ENCODE measurements at places on chromosomes 2 and 18.

DNA sequence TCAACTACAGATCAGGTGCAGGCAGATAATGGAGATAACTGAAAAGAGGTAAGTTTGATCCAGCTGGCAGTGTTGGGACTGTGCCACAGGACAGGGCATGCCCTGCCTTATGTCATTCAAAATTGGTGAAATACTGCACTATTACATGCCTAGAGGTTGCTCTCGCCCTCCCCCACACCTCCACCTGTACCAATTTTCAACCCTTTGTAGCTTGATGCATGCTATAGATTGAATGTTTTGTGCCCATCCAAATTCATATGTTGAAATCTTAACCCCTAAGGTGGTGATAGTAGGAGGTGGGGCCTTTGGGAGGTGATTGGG, 72.1 kb upstream of the LYPD6B start:
- DNase-seq: no peak

- DNase-seq: no peak
These were observed 9.0 kb downstream of the EMX1 start for GRCh38 chr2:72926368-72926767.

DNA sequence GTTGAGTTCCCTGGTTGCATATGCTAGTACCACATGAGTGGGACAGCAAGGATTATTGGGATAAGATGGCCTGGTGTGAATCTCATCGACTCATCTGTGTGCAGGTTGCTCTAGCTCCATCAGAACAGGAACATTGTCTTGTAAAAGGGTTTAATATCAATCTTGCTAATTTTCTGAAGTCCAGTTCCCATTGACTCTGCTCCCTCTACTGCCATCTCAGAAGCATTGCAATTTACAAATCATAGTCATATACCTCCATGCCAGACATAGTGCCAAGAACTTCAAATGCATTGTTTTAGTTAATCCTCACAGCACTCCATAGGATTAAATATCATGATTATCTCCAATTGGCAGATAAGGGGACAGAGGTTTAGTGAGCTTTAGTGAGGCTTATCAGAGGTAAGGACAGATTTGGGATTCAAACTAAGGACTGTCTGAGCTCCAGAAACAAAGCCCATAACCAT, 4.8 kb upstream of the STAT4 start:
- no peak for DNase-seq

DNA sequence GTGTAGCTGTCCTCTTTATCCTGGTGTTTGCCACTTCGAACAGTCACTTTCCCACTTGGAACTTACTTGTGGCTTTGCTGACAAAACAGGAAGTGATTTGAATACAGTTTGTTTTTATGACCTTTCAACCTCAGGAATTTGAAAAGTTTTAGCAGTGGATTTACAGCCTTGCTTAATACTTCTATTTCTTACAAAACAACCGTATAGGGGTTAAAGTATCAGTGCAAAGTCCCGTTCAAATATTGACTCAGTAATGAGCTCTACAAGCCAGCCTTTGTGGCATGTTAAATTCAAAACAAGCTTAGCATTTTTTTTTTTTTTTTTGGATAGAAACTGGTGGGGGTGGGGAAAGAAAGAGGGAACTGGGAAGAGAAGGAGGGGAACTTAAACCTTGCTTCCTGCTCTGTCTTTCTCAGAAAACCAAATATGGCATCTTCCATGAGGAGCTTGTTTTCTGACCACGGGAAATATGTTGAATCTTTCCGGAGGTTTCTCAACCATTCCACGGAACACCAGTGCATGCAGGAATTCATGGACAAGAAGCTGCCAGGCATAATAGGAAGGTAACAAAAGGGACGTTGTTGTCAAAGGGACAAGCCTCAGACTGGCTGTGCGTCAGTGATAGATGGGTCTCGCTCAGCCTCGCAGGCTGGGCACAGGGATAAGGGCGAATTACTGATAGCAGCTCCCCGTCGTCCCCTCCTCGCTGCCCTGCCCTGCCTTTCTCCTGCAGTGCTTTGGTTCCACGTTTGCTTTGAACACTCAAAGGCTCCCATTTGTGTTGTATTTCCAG, at the start of gene HNMT:
Gene HNMT (plus strand): TSS at position 408 of the 793 bp plus-strand sequence. CDS start 19 bp downstream, at position 427.
- DNase-seq: peak; percentile 25

GRCh38 chr2:10835052-10835970, 22.7 kb upstream of the PDIA6 start:
- DNase-seq: peak; percentile 83

- DNase-seq: no peak
These were observed 133.5 kb downstream of the TMEM182 start for GRCh38 chr2:102895376-102895775.

GRCh38 chr2:149389506-149390167, 59.2 kb downstream of the LYPD6 start:
- DNase-seq: no peak

- no peak for DNase-seq
These were observed 66.0 kb downstream of the SMAD7 start for GRCh38 chr18:48884771-48885170.

- DNase-seq: no peak
These were observed 3.6 kb downstream of the VIL1 start for GRCh38 chr2:218422403-218423086.

GRCh38 chr2:70598197-70598596, 44.6 kb upstream of the TGFA start:
- no peak for DNase-seq

DNA sequence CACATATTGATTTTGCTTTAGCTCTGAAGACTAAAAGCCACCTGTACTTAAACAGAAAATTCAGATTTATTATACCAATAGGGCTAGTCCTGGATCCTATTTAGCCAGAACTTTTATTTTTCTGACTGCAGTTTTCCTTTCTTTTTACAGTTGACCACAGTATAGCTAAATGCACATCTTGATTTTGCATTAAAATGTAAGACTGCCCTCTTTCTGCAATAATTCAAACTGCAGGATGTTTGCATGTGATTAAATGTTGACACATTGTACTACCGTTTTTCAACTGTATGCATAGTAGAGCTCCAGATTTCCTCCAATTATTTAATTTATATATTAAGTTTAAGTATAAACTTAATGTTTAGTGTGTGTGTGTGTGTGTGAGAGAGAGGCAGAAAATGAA, 1262.9 kb downstream of the SUCLG1 start:
- no peak for DNase-seq

DNA sequence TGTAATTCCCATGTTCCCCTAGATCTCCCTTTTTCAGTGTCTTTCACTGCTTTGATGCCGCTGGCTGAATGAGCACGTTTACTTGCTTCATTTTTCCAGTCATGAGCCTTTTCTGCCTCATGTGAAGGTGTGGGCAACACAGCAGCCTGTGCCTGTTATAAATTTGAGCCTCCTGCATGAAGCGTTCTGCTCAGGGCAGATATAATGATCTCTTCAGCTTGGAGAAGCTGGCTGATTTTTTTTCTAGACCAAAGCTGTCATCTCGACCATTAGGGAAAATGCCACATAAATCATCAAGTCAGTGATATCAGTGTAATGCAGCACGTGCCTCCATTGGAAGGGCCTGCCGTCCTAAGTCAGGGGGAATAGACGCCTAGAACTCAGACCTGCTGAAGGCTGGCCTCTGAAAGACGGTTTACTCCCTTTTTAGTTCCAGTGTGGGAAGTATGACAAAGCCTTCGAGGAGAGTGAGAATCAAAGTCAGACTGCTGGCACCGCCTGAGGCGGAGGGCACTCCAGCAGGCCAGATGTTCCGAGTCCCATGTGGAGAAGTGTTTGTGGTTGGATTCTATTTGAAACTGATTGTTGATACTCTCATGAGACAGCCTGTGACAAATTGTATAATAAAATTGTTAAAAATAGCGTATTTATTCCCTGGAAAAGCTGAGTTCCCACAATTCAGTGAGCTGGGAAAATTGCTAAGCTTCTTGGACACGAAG, 196.5 kb downstream of the MYO1B start:
- DNase-seq: no peak

- DNase-seq: no peak
These were observed 248.1 kb upstream of the SALL3 start for GRCh38 chr18:78731398-78732032.

- peak; percentile 85 for DNase-seq
These were observed at the start of gene CCT7 for GRCh38 chr2:73233932-73234832. CCT7 (plus strand) TSS chr2:73234308; CDS start chr2:73234379, 71 bp downstream.

GRCh38 chr18:60145776-60146175, 226.8 kb downstream of the MC4R start:
- no peak for DNase-seq

- DNase-seq: no peak
These were observed 1.2 kb upstream of the ERFE start for GRCh38 chr2:238157506-238158017.

DNA sequence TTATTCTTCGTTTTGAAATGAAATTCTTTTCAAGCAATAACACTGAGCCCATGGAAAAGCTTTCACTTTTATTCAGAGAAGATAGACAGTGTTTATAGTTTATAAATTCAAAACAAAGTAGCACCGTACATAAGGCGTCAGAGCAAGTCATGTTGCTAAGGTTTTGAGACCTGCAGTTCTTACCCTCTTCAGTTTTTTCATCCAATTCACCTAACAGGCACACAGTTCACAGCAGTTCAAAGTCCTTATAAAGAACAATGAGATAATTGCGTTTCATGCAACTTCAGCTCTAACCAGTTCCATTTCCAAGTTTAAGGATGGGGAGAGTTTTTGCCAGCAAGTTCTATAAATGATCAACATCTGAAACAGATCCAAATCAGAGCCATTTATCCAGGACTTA, 96.7 kb downstream of the ARHGAP15 start:
- no peak for DNase-seq

GRCh38 chr2:149164296-149164695, 125.8 kb downstream of the LYPD6B start:
- DNase-seq: no peak

- no peak for DNase-seq
These were observed 10.6 kb downstream of the COL5A2 start for GRCh38 chr2:189168856-189169499.

DNA sequence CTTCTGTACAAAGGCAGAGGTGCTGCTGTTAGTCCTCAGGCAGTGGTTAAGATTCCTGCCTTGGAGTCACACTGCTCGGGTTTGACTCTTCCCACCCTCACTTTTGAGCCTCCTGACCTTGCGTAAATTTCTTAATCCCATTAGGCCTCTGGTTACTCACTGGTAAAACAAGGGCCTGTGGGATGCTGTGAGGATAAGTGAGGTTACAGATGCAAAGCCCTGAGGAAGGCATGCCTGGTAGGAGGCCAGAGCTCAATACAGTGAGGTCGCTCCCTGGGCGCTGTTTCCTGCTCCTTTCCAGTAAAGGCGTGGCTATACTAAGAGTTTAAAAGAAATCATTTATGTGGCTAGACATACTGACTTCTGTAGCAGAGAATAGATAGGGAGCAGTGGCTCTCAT, 127.5 kb upstream of the TMEM200C start:
- DNase-seq: no peak

DNA sequence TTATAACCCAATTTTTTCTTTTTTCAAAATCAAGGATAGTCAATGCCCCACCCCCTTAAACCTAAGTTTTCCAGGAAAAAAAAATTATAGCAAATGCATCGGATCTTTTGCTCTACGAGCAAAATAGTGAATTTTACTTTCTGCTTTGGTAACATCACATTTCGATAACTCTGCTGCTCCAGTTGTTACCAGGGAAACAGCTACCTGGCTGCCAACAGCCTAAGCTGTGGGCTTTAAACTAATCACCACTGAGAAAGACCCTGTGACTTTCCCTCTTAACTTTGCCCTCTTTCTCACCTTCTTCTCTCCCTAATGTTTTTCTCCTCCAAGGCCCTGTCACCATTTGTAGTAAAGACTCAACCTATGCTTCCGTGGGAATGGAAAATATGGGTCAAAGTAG, 145.5 kb downstream of the ABCA12 start:
- DNase-seq: no peak

- no peak for DNase-seq
These were observed 69.8 kb downstream of the CERS6 start for GRCh38 chr2:168525716-168526446.

GRCh38 chr18:57014772-57015413, 132.0 kb upstream of the BOD1L2 start:
- no peak for DNase-seq

DNA sequence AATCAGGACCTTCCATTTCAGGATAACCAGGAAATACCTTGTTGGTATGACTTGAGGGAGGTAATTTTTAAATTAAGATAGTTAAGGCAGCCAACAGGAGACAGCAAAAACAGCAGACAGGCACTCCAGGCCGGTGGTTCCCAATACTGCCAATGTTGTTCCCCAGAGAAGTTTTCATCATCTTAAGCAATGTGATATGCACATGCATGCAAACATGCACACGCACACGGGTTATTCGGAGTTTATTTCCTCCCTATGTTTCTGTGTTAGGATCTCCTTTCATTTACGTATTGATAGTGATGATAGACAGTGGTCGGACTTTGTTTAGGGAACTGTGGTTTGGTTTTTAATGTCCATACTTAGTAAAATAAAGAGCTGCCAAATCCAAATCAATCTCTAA, 55.3 kb downstream of the STEAP3 start:
- DNase-seq: no peak

DNA sequence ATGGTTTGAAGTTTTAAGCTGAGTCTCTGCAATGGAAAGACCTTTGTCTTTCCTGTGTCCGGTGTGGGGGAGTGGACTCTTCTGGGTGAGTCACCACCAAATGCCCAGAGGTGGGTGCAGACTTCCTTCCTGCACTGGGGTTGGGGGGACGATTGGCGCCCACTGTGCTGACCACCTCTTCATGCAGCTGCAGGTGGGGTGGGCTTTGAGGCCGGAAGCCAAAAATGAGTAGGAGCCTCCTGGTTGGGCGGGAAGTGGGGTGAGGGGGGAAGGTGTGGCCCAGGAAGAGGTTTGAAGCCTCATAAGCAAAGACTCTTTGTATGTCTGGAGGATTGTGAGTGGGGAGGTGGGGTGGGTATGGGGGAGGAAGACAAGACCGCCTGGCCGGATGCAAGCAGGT, 27.6 kb downstream of the PAX8 start:
- DNase-seq: no peak

DNA sequence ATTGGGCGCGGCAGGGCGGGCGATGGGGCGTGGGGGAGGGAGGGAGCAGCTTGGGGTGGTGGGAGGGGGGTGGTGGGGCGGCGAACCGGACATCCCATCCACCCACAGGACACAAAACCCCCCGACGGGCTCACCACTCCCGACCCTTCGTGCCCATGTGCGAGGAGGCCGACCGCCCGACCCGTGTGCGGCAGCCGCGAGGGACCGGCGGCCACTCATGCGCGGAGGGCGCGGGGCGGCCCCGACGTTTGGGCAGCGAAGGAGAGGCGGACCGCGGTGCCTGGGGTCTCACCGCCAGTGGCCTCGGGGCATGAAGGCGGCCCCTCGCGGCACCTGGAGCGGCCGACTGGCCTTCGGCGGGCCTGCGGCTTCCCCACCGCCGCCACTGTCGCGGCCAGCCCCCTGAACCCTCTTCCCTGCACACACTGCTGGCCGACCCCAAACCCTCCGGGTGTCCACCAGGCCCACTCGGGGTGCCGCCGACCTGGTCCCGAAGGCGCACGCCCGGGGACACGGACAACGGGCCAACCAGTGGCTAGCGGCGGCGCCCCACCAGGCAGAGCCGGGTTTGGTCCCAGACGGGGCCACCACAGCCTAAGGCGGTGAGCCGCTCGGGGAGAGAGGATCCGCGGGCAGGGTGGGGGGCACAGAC, 94.6 kb upstream of the ANKRD30BL start:
- DNase-seq: no peak

GRCh38 chr2:215659650-215660049, 223.8 kb upstream of the FN1 start:
- DNase-seq: no peak
